ENCODE measurements at places on chromosomes 12 and 14.

DNA sequence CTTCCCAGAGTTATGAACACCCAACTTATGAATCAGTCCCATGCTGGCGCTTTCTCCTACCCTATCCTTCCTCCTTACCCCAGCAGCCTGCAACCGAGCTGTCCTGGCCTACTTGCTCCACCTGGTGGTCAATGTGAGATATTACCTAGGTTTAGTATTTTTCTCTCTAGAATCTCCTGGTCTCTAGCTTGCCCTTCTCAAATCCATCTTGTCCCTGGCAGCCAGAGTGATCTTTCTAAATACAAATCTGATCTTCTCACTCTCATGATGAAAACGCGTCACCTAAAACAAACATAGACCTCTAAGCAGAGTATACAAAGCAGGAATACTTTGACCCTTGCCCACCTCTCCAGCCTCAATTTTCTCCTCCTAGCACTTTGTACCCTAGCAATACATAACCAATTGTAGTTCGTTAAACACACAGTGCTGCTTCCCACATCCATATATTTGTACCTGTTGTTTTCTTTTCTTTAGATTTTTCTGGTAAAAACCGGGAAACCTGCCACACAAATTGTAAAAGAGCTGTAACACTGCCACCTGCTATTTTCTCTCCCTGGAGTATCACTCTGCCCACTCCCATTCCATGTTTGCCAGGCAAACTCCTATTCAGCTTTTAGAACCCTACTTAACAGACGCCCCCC, 20.0 kb upstream of the TCP11L2 start:
- DNase-seq = peak; percentile 15

DNA sequence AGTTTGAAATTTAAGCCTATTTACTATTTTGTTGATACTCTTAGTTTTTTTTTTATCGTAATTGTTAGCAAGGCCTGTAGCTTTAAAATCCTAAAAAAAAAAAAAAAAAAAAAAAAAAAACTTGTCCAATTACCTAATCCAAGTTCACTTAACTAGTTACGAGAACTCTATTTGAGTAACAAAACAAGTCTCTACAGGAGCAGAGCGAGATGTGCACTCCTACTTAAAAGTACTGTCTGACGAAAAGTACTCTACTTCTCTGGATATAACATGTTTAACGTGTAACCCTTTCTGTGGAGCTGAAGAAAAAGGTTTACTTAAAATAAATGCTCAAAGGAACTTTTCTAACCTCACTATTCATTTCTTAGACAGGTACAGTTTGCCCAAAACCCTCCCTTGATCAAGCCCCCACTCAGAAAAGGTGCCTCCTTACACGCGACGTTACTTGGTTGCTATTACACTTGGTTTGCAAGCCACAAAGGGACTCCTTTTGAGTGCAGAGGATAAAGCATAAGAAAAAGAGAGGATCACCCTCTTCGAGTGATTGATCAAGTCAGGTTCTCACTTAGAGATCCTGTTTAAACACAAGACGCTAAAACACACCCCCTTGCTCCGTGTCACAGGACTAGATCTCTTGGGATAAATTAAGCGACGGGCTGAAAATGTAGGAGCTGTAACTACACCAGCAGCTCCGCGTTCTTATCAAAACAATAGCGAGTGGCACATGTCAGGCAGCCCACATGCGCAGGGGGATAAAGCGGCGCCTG, 2.2 kb downstream of the BAZ1A start:
- DNase-seq = no peak

GRCh38 chr12:67455236-67455635, 186.1 kb downstream of the CAND1 start:
- no peak for DNase-seq

GRCh38 chr14:96508900-96509299, 6.7 kb downstream of the PAPOLA start:
- no peak for DNase-seq

- DNase-seq = no peak
Observed at GRCh38 chr12:53523131-53523530, 15.8 kb upstream of the NPFF start.

DNA sequence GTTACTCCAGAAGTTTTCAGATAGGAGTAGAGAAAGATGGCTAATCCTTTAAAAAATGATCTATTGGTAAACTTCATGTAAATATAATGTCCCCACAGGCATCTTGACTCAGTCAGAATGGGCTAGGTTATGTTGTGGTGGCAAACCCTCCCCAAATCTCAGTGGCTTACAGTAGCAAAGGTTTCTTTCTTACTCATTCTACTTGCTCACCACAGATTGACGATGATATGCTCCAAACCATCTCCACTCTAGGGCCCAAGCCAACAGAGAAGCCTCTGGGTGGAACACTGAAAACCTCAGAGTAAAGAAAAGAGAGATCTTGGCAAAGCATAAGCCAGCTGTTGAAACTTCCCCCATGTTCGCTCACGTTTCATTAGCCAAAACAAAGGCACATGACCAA, 146.4 kb downstream of the EMP1 start:
- DNase-seq = no peak

- no peak for DNase-seq
Observed at GRCh38 chr12:46959502-46959901, 119.9 kb upstream of the PCED1B start.

GRCh38 chr14:100674897-100675619, 51.6 kb upstream of the DLK1 start:
- DNase-seq = no peak

DNA sequence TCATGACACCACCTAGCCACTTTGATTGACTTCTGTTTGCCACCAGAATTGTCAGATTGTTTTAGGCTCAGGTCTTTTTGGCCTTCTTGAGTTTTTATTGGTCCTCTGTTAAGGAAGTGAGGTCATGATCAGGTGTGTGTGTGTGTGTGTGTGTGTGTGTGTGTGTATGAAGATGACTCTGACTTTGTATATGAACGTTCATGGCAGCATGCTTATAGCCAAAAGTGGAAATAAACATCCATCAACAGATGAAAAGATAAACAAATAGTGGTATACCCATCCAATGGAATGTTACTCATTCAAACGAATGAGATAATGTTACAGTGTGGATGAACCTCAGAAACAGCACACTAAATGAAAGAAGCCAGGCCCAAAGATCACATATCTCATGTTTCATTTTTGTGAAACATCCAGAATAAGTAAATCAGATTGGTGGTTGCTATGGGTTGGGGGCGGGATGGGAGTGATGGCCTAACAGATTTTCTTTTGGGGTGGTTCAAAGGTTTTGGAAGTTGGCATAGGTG, 258.6 kb downstream of the KTN1 start:
- DNase-seq = no peak

DNA sequence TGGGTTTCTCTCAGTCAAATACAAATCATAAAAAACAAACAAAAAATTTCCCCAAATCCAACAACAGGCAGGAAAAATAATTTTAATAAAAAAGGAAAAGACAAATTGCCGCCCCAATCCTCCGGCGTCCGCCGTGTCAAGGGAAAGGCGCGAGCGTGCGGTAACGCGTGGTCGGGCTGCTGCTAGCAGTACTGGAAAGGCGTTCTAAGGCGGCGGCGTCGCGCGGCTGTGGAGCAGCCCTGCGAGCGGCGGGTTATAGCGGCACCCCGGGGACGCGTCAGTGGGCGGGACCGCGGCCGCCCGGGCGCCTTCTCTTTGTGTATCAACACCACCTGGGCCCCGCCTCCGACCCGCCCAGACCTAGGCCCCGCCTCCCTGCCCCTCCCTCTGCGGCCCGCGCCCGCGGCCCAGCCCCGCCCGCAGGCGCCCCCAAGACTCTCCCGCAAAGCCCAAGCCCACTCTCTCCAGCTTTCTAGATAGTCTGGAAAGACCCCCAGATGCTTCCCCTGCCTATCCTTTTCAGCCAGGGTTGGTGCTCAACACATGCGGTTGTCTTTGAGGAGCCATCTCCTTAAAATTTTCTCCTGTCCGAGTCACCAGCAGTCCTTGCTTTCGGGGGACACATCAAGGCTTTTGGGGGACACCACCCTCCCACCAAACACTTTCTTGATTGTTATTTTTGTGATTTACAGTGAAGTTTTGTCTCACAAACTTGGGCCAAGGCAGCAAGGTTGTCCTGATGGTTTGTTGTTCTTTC, at the start of gene SLC38A2:
SLC38A2 (minus strand) TSS at position 230 of the 757 bp plus-strand sequence. CDS start 1,480 bp downstream, outside the sequence.
- peak; percentile 93 for DNase-seq
